ENCODE measurements at places on chromosomes 2 and 18.

DNA sequence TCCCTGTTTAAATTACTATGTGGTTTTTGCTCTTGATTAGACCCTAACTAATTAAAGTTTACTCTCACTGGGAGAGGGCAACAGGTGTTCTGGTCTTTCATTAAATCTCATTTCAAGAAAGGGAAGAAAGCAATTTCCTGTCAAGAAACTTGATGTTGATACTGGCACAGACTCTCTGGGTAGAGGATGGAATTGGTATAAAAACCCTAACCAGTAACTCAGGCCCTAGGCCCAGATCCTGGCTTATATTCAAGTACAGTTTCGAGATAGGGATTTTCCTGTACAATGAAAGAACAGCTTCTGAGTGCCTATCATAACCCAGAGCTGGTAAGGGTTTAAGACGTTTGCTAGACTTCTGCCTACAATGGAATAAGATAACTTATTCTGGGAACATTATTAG, 61.6 kb upstream of the ACYP2 start:
- DNase-seq: peak; percentile 6

GRCh38 chr18:8943900-8944870, 158.3 kb upstream of the NDUFV2 start:
- DNase-seq: no peak

GRCh38 chr18:23574611-23575308, 11.5 kb downstream of the NPC1 start:
- DNase-seq: no peak

DNA sequence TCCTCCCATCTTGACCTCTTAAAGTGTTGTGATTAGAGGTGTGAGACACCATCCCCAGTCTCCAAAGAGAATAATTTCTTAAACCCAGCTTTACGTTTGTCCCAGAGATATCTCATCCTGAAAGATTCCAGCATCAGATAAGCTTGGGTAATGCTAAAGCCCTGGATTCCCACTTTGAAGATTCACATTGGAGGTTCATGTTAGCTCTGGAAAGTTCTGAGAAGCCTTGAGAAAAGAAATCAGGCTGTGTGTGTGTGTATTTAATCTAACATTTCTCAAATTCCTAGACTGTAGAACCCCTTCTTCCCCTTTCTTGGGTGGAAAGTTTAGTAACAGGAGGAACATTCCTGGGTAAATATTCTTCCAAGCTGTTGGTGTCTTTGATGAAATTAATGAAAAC, 18.0 kb downstream of the ZNF532 start:
- no peak for DNase-seq

- no peak for DNase-seq
Observed at GRCh38 chr2:216469661-216470060, 29.0 kb upstream of the RPL37A start.

DNA sequence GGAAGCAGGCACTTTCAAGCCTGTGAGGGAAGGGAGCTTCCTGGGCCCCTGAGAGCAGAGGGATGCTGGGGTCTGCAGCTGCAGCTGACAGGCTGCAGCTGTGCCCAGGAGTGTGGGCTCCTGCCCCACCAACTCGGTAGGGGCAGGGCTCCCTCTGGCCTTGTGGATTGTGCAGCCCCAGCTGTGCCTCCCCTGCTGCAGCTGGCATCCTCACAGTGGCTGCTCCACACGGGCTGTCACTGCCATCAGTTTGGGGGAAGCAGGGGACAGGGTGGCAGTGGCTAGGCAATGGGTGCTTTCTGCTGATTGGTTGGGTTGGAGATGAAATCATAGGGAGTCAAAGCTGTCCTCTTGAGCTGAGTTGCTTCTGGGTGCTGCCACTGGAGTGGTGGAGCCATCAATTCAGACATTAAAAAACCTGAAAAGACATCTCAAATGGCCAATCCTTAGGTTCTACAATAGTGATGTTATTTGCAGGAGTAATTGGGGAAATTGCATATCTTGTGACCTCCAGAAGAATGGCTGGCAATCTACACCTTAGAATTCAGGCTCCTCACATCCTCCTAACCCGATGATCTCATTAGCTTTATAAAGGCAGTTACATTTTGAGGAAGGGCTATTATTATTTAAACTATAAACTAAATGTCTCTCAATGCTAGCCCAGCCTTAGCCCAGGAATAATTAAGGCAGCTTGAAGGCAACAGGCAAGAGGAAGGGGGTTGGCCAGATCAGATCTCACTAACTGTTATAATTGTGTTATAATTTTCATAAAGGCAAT, 41.3 kb downstream of the FAM171B start:
- no peak for DNase-seq
